Right forelimb (tissue), 1 donor: ENCODE measurements at places on chromosomes 6 and 20.
A peak's percentile ranks its signal among the peaks of the same experiment; 100 is the strongest.

- DNase-seq, result no peak
Observed at GRCh38 chr6:39209360-39209811, 19.9 kb downstream of the KCNK5 start.

GRCh38 chr6:169263836-169264608 lies 10.4 kb upstream of the THBS2 start:
- no peak for DNase-seq

GRCh38 chr6:98777762-98778161 lies 56.6 kb upstream of the POU3F2 start:
- DNase-seq, result no peak

DNA sequence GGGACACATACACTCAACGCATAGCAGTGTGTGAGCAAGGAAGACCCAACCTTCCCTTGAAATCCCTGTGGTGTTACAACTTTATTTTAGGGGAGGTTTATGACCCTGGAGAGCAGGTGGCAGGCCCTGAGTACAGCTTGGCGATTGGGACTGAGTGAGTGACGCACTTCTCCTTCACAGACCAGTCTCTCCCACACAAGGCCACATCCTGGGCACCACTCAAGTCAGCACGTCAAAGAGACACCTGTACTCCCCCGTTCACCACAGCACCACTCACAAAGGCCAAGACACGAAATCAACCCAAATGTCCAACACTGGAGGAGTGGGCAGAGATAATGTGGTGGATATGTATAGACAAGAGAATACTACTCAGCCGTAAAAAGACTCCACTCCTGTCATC lies 57.0 kb upstream of the FRMD1 start:
- peak; percentile 27 for DNase-seq

- DNase-seq, result no peak
Observed at GRCh38 chr6:51704932-51705540, 382.4 kb downstream of the PKHD1 start.

DNA sequence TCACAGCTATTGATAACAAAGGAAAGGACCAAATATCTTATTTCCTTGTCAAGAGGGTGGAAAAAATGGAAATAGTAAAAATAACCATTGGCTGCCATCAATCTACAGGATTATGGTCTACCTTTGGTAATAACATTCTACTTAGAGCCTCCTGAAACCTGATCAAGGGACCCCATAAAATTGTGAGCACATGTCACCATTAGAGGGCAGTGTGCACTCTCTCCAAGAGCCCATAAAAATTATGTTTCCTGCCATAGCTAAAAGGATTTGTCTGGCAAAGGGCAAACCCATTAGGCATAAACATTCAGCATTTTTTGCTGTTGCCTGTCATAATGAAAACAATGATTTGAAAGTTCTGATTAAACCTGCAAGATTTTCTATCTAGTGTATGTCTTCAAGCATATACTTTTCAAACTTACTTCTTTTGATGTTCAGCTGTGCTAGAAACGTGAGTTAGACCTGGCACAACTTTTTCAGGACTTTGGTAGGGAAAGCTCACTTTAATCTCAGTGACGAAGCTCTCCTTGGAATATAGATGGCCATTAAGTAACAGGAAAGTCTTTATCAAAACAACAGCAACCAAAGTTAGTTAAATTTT lies 120.7 kb upstream of the ZFP64 start:
- no peak for DNase-seq

- no peak for DNase-seq
Observed at GRCh38 chr20:54598352-54598751, 123.0 kb downstream of the DOK5 start.

DNA sequence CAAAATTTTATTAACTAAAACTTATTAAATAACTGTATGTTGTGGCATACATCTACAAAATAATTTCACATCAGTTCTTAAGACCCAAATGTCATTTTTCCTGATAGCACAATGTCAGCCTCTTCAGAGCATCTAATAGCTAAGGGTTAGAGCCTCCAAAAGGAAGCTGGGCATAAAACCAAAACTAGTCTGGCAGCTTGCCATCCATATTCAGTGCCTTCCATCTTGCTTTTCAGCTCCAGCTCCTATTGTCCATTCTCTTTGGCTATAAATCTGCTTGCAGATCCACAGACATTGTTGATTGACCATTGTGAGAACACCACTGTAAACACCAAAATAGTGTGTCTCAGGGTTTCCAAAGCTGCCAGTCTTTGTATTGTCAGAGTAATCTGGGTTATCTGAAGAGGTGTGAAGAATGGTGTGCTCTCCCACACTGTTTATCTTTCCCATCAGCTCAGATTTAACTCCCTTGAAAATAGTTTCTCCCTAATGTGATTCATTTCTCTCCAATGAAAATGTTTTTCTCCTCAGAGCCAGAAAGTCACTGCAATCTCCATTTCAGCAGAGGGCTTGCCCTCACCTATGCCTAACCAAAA lies 154.8 kb upstream of the KCNQ5 start:
- no peak for DNase-seq

DNA sequence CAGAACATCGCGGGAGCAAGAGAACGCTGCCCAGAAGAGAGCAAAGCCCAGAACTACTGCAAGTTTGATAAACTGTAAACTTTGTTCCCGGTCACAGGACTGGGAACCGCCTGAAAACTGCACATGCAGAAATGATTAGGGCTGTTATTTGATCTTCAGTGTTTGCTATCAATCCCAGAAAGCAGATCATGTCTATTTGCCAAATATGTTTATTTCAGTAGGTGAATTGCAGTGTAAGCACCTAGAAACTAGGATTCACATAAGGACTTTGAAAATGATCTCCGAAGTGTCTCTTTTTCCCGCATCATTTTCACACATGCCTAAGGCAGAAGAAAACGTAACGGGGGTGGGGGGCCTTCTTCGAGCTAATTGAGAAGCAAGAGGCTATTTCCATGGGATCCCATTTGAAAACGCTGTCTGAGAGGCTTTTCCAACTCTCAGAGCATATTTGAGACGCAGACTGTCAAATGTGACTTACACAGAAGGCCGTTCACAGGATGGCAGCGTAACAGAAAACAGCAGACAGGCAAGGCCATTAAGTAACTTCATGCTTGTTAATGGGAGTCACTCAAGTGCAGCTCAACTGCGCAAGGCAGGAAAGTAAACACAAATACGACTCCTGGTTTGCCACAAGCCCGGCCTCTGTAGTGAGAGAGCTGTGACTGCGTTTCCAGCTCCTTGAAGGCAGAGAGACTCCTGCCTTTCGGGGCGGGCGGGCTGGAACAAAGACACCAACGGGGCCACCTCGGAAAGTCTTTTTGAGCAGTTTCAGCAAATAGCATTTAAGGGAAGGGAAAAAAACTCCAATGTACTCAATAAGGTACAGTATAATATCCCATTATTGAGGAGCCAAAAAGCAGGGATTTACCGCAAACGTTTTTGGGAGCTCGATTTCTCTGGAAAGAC lies 144.7 kb upstream of the ZNF217 start:
- DNase-seq, result peak; percentile 79

DNA sequence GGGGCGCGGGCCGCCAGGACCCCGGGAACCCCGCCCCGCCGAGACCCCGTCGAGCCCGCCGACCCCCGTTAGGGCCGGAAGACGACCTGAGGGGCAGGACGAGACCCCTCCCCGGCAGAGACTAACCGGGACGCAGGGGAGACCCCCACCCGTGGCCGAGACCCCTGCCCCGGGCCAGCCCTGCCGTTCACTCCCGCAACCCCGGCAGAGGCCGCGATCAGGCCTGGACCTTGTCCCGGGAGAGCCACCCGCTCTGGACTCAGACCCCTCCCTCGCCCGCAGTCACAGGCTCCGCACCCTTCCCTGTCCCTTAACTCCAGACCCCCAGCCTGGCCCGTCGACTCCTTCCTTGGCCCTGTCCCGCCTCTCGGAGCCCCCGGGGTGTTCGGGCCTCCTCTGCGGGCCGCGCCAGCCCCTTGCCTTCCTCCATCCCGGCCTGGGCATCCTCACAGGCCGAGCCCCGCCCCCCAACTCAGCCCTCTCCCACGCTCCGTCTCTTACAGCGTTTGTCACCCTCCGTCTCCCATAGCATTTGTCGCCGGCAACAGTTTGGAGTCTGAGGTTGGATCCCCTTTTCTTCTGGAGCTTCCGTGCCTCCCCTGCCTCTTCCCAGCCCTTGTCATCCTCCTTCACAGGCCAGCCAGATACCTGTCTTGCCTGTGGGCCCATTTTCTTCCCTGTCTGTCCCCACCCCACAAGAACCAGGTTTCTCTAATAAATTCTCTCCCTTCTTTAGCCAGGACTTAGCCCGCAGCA lies 569 bp downstream of the TCEA2 start:
- DNase-seq, result no peak

DNA sequence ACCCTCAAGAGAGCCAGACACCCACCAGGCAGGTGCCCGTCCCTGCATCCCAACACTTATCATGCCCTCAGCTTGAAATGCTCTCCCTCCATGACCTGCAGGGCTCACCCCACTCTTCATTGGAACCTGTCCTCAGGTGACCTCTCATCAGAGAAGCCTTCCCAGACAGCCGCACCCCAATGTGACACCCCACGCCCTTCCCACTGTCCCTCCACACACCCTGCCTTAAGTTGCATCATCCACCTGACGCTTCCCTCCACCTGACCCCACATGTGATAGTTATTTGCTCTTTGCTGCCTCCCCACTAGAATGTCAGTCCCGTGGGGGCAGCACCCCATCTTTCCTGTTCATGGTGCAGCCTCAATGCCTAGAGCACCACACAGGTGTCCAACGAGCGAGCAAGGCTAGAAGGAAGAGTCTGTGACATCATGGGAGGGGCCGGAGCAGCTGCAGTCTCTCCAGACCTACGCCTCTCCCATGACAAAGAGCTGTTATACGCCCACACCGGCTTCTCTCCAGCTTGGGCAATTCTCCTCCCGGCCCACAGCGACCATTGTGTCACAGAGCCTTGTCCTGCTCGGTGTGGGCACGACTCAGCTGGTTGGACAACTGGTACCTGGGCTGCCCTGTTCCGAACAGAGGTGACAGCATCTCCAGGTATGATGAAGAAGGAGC lies 58.2 kb downstream of the NFATC2 start:
- DNase-seq, result no peak

- DNase-seq, result no peak
Observed at GRCh38 chr20:14726591-14726990, 389.2 kb upstream of the FLRT3 start.

DNA sequence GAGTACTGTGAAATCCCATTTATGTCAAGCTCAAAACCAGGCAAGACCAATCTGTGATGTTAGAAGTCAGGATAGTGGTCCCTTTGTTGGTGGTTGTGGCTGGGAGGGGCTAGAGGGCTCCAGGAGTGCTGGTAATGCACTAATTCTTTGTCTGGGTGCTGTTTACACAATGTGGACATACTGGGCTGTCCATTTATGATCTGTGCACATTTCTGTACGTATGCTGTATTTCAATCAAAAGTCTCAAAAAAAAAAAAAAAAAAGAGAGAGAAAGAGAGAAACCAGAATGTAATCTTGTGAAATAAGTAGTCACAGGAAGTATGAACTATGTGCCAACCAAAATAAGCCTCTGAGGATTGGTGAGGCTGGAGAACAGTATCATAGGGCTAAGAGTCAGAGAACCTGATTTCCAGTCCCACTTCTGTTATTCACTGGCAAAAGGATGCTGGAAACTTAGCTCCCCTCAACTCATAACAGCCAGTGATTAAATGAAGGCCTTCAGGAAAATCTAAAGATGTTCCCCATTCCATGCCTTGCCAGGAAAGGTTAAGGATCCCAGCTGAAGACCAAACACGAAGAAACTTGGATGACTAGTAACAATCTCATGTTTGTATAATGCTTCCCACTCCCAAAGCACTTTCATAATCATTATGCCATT lies 19.6 kb upstream of the TRAM2 start:
- DNase-seq, result no peak

DNA sequence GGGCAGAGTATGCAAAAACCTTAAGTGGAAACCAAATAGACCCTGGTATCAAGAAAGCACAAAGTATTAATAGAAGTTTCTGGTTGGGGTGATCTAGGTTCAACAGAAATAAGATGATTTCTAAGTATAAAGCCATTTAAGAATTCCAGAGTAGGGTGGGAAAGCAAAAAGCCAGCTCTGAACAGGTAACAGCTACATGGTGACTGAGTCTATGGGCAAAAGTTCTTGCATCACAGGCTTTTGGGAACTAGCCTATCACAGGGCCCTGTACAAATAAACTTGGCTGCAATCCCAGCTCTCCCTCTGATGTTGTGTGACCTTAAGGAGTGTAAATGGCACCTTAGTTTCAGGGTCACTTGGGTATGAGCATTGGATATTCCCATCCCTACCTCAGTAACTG lies 5.5 kb downstream of the TCF19 start:
- no peak for DNase-seq

DNA sequence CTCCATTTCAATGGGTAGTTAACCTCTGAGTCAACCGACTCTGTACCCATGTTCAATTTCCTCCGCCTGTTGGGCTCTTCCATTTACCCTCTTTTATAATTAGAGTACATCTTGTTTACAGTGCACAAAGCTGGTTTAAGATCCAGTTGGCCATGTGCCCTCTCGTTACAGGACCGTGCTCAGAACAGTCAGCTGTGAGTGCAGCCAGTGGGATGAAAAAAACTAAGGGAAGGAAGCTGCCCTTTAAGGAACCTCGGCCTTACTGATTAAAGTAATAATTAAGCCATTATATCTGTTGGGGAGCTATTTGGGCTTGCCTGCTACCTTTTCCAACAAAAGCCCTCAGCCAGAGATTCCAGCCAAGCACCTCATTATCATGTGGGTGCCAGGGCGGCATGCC lies 68.8 kb downstream of the TMEM170B start:
- no peak for DNase-seq

GRCh38 chr6:99789767-99790166 lies 183.1 kb downstream of the PRDM13 start:
- DNase-seq, result no peak

DNA sequence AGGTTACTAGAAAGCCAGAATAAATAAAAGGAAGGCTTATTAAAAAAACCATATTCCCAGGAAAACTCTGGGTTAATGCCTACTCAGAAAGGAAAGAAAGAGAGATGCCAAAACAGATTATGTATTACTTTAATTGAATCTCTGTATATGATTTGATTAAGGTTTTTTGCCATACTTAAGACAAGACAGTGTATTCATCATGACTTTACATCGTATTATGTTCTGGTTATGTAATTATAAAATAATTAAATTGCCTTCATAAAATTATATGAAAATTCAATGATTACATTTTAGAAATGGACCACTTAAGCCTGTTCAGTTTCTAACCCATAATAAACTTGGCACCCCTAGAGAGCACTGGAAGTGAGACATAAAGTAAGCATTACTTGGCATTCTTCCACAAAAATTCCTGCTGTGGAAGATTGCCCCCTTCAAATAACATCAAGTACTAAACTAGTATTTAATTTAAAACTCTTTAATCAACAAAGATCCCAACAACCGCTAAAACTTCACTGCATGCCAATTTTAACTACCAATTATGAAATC lies 20.8 kb upstream of the IBTK start:
- no peak for DNase-seq
